ENCODE measurements at places on chromosomes 7 and 10. TPM values are rescaled to one million over a fixed set of nuclear protein-coding genes. Genes with fewer than 3 reads are reported as not detected.

- H3K4me1 ChIP-seq, result no peaks in the 10 kb centered on the region
- no peaks in the 10 kb centered on the region for H3K36me3 ChIP-seq
- no peak overlapping the region for H3K27ac ChIP-seq
- no peak overlapping the region for H3K4me3 ChIP-seq
- no peak for DNase-seq
Measured at GRCh38 chr7:31108097-31108657, 56.1 kb downstream of the ADCYAP1R1 start.

- no peaks in the 10 kb centered on the region for H3K27me3 ChIP-seq
- H3K4me1 ChIP-seq, result peaks cover 6% of the 10 kb centered on the region
- H3K4me3 ChIP-seq, result no peak overlapping the region
- no peak overlapping the region for H3K27ac ChIP-seq
- H3K36me3 ChIP-seq, result no peaks in the 10 kb centered on the region
- DNase-seq, result no peak
Measured at GRCh38 chr10:77841711-77842375, 84.7 kb downstream of the DLG5 start.

GRCh38 chr7:66790196-66790595, 49.7 kb downstream of the RABGEF1 start:
- no peak for DNase-seq
- H3K4me3 ChIP-seq, result no peak overlapping the region

GRCh38 chr7:141366091-141366621, 185.1 kb upstream of the AGK start:
- no peak overlapping the region for H3K4me3 ChIP-seq
- H3K27me3 ChIP-seq, result peaks cover 2% of the 10 kb centered on the region
- DNase-seq, result no peak
- H3K36me3 ChIP-seq, result no peaks in the 10 kb centered on the region

DNA sequence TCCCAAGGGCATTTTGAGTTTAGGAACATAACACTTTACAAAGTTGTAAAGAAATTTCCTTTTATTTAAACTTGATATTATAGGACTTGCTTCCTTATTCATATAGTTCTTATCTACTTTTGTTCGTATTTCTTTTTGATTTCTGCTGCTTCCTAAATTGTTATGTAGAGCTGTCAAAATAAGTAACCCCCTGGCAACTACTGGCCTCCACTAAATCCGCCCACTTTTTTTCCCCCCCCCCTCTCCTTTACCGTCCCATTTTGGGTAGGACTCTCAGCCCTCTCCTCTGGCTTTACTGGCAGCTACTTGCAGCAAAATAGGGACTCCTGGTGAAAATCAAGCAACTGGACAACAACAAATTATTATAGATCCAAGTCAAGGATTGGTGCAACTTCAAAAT, 1.1 kb downstream of the SP4 start:
- H3K4me1 ChIP-seq, result peaks cover 60% of the 10 kb centered on the region
- no peak for DNase-seq
- H3K4me3 ChIP-seq, result peak overlapping the region; percentile 93
- H3K27ac ChIP-seq, result peak overlapping the region; percentile 96
- peaks cover 45% of the 10 kb centered on the region for H3K36me3 ChIP-seq

Gene KCTD7
- total RNA-seq, result 41.3 TPM

Gene SUN3
- 0.64 TPM for total RNA-seq

Gene ATRNL1
- total RNA-seq, result 0.12 TPM

Gene DYDC2
- total RNA-seq, result not detected

Gene DEPP1
- 0.33 TPM for total RNA-seq

Gene HYAL4
- total RNA-seq, result 0.10 TPM

All from activated CD4-positive, alpha-beta T cell treated with anti-CD3 and anti-CD28 coated beads, Interleukin-2, amount 10 ng/mL, durations not matched to agents 7 days and 5 days (primary cell).